ENCODE measurements at places on chromosomes 3 and 15.

- no peak for DNase-seq
Measured at GRCh38 chr3:182092662-182093262, 381.0 kb downstream of the SOX2 start.

GRCh38 chr15:52153900-52154895 lies 37.0 kb downstream of the GNB5 start:
- DNase-seq, result no peak

- DNase-seq, result no peak
Measured at GRCh38 chr3:62882676-62883200, 7.5 kb upstream of the CADPS start.

DNA sequence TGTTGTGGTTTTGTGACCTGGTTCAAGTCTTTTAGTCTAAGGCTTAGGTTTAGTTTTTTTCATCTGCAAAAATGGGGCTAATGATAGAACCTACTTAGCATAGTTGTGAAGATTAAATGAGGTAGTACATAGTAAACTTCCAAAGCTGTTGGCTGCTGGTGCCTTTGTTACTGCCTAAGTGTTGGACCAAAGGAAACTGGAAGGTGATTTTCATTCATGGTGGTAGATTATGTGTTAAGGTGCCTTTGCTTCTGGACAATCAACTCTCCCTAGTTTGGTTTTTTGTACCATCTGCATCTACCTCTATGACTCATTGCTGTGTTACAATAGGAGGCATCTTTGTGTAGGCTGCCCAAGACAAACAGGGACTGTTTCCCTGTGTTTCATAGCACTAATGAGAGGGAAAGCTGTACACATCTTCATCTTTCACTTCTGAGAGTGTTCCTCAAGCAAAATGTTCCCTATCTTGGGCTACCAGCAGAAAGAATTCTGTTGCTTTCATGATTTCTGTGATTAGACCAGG lies 3.2 kb downstream of the MAP2K1 start:
- DNase-seq, result no peak

GRCh38 chr3:172708921-172709773 lies 1.7 kb downstream of the NCEH1 start:
- DNase-seq, result no peak

- DNase-seq, result no peak
Measured at GRCh38 chr3:64091501-64091900, 68.2 kb upstream of the PSMD6 start.

- DNase-seq, result no peak
Measured at GRCh38 chr3:178522200-178523052, 13.8 kb upstream of the KCNMB2 start.
